Mucosa of descending colon (tissue), 3 donors: ENCODE measurements at places on chromosomes 11 and 22. TPM values are rescaled to one million over a fixed set of nuclear protein-coding genes. Genes with fewer than 3 reads are reported as not detected.

Gene FAM111B
- total RNA-seq, result 1.8 TPM

Gene NCF4
- 14.8 TPM for total RNA-seq

Gene KIF18A
- total RNA-seq, result 1.9 TPM

Gene PVALB
- total RNA-seq, result not detected

Gene POU2AF1
- 5.4 TPM for total RNA-seq
